NCI-H2081 (cell line): ENCODE measurements at places on chromosomes 11 and 22.

DNA sequence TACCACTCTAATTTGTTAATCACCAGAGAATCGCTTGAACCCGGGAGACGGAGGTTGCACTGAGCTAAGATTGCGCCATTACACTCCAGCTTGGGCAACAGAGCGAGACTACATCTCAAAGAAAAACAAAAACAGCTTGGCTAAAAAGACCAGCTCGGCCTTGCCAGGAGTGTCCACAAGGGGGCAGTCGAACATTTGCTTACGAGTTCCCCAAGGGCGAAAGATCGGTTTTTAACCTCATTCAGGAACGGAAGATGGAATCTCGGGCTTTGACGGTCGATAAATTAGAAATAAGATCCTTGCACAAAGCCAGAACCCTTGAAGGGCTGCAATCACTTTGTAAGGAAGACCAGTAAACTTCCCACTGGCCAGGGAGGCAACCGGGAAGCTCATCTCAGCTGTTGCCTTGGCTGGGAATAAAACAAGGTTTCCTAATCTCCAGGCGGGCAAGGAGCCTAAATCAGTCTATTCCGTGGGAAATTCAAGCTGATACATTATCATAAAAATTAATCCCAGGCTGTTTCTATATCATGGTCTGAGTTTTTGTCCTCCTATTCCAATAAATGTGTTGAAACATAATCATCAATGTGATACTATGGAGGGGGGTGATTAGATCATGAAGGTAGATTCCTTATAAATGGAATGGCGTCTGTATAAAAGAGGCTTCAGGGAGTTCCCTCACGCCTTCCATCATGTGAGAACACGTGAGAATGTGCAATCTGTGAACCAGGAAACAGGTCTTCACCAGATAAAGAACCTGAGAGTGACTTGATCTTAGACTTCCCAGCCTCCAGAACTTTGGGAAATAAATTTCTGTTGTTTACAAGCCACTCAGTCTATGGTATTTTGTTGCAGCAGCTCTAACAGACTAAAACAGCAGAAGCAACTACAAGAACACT lies 14.9 kb upstream of the SLC29A2 start:
- DNase-seq = peak; percentile 84

- DNase-seq = no peak
Measured at GRCh38 chr11:86941871-86942599, 13.2 kb downstream of the FZD4 start.

GRCh38 chr22:49825944-49826602 lies 1.6 kb downstream of the BRD1 start:
- no peak for DNase-seq

GRCh38 chr22:26798462-26799065 lies 141.2 kb downstream of the MIAT start:
- DNase-seq = no peak

GRCh38 chr11:61586792-61587430 lies 6.0 kb upstream of the SYT7 start:
- DNase-seq = no peak

DNA sequence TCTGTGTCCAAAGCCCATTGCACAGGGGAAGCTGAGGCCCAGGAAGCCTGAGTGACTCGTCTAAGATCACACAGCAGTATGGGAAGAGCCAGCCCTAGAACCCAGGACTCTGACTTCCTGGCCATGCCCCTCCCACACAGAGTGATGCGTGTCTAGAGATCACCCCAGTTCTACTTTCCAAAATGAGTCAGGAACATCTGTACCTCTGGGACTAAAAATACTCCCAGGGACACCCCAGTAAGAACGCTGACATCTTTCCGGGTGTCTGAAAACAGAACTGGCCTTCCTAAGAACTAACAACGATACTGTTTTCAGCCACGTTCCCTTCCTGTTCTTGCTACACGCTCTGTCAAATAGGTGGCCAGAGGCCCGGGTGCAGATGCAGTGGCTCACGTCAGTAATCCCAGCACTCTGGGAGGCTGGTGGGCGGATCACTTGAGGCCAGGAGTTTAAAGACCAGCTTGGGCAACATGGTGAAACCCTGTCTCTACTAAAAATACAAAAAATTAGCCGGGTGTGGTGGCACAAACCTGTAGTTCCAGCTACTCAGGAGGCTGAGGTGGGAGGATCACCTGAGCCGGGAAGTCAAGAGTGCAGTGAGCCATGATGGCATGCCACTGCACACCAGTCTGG lies 21.7 kb upstream of the PDGFB start:
- DNase-seq = no peak

DNA sequence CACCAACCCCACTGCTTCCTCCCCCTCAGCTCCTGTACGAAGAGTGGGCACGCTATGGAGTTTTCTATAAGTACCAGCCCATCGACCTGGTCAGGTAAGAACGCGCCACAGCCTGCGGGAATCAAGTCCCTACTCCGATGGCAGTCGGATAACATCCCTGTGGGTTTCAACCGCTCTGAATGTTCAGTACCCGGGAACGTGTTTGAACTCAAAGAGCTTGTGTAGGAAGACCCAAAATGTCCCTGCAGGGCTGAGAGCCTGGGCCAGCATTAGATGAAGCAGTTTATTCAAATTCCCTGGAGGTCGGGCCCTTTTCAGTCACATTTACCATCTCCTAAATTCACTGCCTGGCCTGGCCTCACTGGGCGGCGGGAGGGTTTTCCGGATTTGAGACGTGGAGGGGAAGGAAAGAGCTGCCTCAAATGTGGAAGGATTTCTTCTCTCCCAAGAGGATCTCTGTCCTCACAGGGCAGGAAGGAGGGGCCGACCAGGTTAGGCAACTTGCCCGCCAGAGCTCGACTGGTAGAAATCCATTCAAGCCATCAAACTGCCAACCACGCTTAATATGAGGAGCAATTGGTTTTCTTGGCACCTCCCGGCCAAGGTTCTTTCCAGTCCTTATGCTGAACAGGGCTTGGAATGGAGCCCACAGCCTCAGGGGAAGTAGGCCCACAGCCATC lies 46.3 kb downstream of the ANO1 start:
- no peak for DNase-seq
